ENCODE measurements at places on chromosomes 11 and 22.
A peak's percentile ranks its signal among the peaks of the same experiment; 100 is the strongest.

- DNase-seq, result no peak
Measured at GRCh38 chr22:33300165-33300564, 242.0 kb upstream of the SYN3 start.

- DNase-seq, result no peak
Measured at GRCh38 chr11:118442908-118443589, 6.8 kb downstream of the KMT2A start.

GRCh38 chr22:16933291-16934282 lies 74.4 kb downstream of the GAB4 start:
- no peak for DNase-seq

- DNase-seq, result no peak
Measured at GRCh38 chr22:17786435-17787161, 12.3 kb upstream of the BID start.

DNA sequence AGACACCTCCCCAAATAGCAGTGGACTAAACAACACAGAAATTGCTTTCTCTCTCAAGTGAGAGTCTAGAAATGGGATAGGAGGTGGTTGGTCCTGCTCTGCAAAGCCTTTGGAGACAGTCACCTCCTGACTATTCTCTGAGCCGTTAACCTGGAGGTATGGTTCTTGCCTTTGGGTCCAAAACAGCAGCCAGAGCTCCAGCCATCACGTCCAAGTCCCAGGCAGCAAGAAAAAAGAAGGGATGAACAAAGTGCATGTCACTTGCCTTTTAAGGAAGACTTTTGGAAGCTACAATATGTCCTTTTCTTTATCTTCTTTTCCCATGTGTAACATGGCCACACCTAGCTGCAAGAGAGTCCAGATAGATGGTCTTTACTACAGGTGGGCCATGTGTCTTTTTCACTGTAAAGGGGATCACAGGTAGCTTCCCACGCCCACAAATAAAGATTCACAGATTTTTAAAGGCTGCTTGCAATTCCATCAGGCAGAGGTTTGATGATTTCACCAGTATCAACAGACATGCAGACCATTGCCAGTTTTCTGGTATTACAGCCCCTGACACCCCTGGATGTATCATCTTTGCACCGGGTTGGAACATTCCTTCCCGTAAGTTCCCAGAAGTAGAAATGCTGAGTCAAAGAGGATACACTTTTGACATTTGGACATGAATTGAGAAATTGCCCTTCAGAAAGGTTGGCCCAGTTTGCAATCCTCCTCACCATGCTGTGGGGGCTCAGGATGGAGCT lies 66.0 kb downstream of the MYEOV start:
- no peak for DNase-seq

GRCh38 chr22:24156141-24156912 lies 25.0 kb upstream of the SUSD2 start:
- DNase-seq, result no peak

DNA sequence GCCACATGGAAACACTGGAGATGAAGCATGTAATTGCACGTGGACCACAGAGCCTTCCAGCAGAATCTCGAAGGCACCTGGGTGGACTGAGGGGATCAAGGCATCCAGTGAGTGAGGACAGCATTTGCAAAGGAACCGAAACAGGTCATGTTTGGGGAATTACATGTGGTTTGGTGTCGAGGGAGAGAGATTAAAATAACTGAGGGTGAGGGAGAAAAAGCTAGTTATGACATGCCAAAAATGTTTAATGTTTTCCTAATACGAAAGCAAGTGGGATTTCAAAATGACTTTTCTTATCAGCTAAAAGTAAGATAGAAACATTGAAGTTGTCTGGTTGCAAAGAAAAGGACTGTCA lies 157.1 kb downstream of the BLID start:
- peak; percentile 51 for DNase-seq

DNA sequence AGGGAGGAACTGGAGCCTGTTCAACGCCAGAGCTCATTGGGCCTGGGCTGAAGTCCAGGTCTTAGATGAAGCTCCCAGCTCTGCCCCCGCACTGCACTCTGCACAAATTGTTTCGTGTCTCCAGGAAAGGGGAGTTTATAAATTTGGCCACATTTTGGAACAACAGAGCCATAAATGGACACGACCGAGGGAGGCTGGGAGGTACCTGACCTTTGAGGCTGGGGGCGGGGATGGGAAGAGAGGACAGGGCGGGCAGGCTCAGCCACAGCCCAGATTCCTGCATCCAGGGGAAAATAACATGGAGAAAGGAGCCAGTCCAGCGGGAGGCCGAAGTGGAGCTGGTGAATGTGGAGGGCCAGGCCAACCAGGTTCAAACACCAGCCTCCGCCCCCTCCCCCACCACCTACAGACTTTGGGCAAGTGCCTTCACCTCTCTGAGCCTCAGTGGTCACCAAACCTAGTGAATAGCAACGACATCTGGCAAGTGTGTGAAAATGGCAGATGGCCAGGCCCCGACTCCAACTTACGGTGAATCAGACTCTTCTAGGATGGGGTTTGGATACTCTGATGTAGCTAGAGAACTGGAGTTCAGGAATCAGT lies 36.8 kb upstream of the SMTN start:
- DNase-seq, result no peak

DNA sequence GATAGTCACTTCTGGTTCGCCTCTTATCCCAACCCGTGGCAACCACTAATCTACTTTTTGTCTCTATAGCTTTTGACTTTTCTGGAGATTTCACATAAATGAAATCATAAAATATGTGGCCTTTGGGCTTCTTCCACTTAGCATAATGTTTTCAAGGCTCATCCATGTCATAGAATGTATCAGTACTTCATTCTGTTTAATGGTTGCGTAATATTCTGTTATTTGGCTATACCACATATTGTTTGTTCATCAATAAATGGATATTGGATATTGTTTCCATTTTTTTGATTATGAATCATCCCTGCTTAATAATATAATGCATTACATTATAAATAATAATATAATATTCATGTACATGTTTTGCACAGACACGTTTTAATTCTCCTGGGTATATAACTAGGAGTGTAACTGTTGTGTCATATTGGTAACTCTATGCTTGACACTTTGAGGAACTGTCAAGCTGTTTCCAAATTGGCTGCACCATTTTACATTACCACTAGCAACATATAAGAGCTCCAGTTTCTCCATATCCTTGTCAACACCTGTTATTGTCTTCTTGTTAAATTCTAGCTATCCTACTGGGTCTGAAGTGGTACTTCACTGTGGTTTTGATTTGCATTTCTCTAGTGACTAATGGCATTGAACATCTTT lies 181.5 kb downstream of the CADM1 start:
- DNase-seq, result no peak
